ENCODE measurements at places on chromosomes 5 and 9. TPM values are rescaled to one million over a fixed set of nuclear protein-coding genes. Genes with fewer than 3 reads are reported as not detected.

DNA sequence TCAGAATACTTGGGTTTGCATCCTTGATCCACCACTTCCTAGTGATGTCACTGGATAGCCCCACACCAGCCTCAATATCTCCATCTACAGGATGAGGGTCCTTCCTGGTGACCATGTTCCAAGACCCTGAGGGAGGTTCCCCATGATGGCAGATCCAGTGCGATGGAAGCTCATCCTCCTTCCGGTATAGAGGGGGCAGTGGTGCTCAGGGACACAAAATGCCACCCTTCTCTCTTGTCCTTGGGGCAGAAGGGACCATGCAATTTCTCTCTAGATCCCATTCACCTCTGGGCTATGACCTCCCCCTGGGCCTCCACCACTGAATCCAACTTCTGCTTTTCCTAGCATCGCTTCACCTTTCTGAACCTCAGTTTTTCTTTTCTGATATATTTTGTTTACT, 5.4 kb upstream of the SLC25A51 start:
- DNase-seq, result no peak

PCDHGA12 gene
- total RNA-seq, result 12.1 TPM

GRCh38 chr5:173850659-173851058, 37.5 kb upstream of the CPEB4 start:
- no peak for DNase-seq

LPAR1 gene
- 170 TPM for total RNA-seq

DNA sequence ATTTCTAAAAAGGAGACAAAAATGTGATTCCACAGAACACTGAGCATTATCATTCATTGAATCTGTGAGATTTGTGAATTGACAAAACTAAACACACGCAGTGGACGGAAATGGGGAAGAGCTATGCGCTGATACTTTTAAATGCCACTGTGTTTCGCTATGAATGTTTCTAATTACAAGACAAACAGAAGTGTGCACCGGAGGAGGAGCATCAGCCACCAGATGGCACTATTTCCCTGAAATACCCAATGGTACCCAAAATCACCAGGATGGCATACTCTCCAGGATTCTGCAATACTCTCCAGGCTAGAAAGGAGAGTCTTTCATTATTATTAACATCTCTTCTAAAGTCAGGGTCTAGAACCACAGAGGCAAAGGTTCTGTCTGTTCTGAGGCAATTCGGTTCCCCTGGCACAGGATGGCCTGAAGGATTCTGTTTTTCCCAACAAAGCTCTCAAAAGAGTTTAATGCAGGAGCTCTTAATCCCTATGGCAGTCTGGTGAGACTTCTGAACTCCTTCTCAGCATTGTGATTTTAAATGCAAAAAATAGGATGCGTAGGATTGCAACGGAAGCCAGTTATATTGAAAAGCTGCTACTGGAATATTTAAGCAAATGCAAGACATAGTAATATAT, 13.8 kb upstream of the PUM3 start:
- peak; percentile 76 for DNase-seq

Data from sciatic nerve (tissue), 2 donors.